ENCODE measurements at places on chromosomes 1 and 21.

DNA sequence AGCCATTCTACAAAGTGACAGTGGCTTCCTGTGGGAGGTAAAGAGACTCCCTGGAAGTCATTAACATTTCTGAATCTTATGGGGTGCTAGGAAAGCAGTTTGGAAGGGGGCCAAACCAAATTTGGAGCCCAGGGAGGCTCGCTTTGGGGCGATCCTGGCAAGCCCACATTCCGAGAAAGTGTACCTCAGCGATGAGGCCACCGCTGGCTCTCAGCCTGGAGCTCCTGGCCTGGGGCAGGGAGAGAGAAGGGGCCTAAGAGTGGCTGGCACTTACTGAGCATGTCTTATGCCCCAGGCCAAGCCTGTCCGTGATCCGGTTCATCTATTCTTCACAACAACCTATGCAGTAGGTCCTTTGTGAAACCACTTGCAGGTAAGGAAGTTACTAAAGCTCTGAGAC is 98.8 kb downstream of the CCDC185 start:
- DNase-seq = no peak

- no peak for DNase-seq
Measured at GRCh38 chr1:231072041-231072440, 32.0 kb upstream of the FAM89A start.

DNA sequence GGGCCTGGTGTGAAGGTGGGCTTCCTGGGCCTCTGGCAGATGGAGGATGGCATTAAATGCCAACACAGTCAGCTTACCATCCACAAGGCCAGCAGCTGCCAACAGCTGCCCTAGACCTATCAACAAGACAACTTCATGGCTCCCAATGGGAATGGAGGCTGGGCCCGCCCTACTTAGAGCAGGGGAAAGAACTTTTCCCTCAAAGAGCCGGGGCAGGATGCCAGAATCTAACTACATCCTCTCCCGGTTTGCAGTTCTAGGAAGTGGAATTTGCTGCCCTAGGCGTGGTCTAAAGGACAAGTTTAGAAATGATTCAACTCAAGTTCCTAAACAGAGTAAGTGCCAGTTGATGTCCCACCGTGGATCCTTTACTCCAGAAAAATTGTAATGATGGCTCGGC is 13.1 kb downstream of the ICMT start:
- no peak for DNase-seq

DNA sequence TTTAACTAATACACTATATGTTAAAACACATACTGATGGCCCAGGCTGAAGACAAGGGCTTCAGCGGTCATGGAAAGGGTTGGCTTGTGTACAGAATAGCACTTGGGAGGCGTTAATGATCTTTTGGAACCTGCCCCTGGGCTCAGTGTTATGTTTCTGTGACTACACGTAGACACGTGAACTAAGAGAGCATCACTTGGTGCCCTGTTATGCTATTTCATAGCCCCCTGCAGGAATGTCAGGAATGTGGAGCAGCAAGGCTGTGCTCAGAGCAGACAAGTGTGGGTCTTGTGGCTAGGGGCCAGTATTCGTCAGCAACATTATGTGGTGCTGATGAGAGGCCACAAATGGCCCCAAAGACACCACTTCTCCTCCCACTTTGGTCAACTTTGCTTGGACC is 132.4 kb downstream of the MAP3K21 start:
- no peak for DNase-seq

- DNase-seq = no peak
Measured at GRCh38 chr1:234774971-234775370, 165.0 kb upstream of the IRF2BP2 start.

DNA sequence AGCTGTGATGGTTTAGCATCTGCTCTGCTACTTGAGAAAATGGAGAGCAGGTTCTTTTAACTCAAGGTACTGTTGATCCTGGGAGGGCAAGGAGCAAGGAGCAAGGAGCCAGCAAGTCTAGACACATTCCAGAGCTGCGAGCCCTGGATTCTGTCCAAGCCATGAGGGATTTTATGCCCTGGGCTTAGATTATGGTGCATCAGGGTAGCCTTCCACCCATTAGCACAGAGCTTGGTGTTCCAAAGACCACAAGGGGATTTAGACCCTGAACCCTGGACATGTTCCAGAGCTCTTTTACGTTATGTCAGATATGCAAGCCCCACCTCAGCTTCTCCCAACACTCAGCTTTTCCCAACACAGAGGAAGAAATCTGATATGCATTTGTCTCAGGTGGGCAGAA is 2.0 kb upstream of the OR14I1 start:
- no peak for DNase-seq

GRCh38 chr21:33883118-33883517 is 32.5 kb downstream of the ATP5PO start:
- DNase-seq = no peak

- no peak for DNase-seq
Measured at GRCh38 chr1:41359211-41360073, 1.8 kb upstream of the FOXO6 start.

GRCh38 chr1:241677201-241677600 is 25.1 kb downstream of the WDR64 start:
- no peak for DNase-seq

DNA sequence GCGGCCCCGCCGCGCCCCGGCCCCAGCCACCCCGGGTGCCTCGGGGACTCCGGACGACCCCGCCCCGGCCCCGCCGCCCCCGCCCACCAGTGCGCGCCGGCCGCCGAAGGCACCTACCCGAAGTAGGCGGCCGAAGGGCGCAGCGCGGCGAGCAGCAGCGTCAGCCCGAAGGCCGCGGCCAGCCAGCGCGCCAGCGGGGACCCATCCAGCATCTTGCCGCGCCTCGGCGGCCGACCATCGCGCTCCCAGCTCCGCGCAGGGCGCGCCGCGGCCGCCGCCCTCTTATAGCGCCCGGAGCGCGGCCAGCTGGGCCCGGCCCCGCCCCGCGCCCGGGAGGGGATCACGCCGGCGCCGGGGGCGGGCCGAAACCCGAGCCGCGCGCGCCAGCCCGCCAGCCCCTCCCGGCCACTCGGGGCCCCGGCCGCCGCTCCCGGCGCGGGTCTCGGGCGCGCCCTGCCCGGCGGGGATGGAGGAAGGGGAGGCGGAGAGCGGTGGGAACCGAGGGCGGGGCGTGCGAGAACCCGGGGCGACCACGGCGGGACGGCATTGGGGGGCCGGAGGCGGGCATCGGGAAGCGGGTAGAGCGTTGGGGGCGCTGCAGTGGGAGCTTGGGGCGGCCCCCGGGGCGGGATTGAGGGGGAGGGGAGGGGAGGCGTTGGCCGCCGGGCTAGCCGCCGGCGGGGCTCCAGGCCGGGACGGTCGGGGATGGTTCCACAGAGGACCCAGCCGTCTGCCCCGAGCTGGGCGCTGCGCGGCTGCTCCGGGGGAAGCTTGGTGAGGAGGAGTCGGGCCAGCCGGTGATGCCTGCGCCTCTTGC is at the start of gene WNT9A:
TSS of gene WNT9A (minus strand) at position 257 of the 817 bp plus-strand sequence. CDS start at position 212, 45 bp downstream.
- DNase-seq = no peak

GRCh38 chr1:45328680-45329079 is 2.0 kb downstream of the HPDL start:
- DNase-seq = no peak

GRCh38 chr1:9291914-9292360 is 757 bp upstream of the SPSB1 start:
- peak; percentile 52 for DNase-seq

DNA sequence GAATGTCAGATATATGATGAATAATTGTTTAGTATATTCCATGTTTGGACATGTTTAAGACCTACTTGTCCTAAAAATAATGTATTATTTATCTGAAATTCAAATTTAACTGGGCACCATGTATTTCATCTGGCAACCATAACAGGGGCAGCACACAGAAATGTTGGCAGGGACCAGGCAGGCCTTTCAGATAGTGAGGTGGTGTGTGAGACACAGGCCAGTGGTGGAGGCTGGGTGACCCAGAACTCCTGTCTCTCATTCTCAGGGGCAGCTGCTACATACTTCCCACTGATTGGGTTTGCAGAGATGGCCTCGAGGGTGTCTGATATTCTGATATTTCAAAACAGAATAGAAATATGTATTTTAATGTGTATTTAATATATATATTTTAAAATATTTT is 1.3 kb upstream of the FASLG start:
- DNase-seq = no peak

- DNase-seq = peak; percentile 37
Measured at GRCh38 chr1:222464841-222465210, 83.1 kb downstream of the HHIPL2 start.

DNA sequence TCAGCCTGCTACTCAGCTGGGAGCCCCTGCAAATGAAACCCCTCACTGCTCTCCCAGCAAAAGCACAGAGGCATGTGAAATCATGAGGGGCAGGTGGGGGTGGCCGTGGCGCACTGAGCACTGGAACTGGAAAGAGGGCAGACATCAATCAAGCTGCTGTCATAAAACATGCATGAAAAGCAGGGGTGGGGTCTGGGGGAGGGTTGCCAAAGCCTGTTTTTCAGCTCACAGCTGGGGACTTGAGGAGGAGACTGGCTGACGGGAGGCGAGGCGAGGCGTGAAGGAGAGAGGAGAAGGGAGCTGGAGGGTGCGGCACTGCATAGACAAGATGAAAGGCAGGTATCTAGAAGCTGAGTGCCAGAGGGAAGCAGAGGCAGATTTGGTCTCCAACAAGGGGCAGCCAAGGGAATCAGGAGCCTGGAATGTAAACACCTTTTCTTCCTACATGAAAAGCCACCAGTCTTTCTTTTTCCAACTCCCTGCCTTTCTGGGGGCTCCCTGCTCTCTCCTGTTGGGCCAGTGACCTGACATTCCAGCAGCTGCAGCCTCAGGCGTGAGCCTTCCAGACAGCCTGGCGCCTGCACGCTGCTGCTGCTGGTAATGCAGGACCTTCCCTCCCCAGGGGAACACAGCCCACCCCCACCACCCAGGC is 87.0 kb downstream of the NMNAT2 start:
- no peak for DNase-seq

- no peak for DNase-seq
Measured at GRCh38 chr1:103529746-103530145, 4.2 kb downstream of the RNPC3 start.

DNA sequence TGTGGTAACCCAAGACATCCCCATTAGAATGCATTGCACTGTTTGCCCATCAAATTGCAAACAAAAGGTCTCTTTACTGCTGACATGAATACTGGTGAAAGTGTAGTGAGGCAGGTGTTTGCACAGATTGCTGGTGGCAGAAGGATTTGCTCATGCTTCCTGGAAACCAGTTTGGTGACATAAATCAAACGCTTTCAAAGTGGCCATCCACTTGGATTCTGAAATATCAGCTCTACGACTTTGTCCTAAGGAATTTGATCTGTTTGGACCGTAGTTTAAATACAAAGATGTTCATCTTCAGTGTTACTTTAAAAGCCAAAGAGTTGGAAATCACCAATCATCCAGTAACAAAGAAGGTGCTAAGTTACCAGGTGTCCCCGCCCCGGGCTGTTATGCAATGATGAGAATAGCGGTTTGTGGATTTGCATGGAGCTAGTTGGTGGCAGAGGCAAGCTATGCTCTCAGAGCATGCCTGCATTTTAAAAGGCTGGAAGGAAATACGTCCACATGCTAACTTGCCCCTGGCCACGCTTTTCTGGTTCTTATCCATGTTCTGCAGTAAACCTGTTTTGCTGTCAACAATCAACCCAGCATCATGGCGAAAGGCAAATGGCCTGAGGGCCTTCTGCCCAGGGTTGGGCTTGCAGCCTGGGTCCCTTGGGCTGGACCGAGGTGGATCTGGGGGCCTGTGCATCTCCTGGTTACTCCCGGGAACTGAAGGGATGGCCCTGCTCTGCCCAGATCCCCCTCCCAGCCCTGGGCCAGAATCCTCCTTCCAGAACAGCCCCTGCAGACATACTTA is 49.2 kb downstream of the UMODL1 start:
- DNase-seq = no peak

- no peak for DNase-seq
Measured at GRCh38 chr1:115437196-115437595, 99.1 kb upstream of the NGF start.

GRCh38 chr1:12485231-12486058 is 132.6 kb downstream of the DHRS3 start:
- DNase-seq = no peak

GRCh38 chr1:17404820-17405219 is 32.8 kb downstream of the PADI6 start:
- no peak for DNase-seq

DNA sequence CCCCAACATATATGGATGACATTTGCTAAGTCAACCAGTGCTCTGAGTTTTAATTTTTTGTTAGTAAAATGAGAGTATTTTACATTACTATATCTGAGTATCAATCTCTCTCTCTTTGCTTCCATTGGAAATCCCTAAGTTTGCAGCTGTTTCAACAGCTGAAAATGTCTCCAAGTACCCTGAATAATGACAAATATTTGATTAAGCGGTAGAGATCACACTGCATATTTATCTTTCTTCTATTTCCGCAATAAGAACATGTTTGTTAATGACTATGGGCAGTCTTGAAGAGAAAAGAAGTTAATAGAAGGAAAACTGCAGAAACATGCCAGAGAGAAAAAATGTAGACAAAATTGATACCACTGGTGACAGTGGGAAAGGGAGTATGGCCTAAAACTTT is 1117.5 kb downstream of the NCAM2 start:
- DNase-seq = no peak

GRCh38 chr1:155124503-155125463 is 2.9 kb upstream of the EFNA1 start:
- no peak for DNase-seq

DNA sequence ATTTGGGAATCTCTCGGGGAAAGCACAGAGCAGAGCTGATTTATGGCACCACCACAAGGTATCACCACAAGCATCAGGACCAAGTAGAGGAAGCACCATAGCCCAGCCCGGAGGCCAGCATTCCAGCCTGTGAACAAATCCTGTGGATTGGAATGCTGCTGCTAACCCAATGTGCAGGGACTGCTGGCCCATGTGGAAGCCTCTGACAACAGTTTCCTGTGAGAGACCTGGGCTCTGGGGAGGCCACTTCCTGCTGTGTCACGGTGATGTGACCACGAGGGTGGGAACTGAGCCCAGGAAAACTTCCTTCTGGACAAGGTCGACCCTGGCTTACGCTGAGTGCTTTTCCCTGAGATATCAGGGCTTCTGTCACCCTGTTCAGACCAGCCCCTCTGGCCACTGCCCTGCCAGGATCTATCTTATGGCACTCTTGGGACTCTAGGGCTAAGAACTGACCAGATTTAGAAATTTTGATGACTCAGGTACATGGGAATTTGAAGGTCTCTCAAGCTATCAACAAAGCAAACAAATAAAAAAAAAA is 88.3 kb upstream of the NGF start:
- DNase-seq = no peak

DNA sequence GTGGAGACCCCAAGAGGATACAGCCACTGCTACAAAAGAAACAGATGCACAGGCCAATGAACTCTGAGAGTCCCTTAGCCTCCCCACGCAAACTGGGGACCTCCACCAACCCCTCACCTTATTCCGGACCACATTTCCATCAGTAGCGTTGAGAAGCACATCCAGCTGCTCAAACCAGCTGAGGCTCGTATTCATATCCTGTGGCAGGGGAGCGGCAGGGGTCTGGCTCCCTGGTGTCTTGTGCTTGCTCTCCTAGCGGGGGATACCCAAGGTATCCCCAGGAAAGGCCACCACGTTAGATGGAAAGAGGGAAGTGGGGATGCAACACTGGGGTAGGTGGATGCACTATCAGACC is 481 bp downstream of the CCDC163 start:
- no peak for DNase-seq

All from C1 segment of cervical spinal cord (tissue), 14 donors.